ENCODE measurements at places on chromosomes 1 and 21.

- DNase-seq: no peak
These were observed 56.4 kb downstream of the TGFB2 start for GRCh38 chr1:218401441-218401997.

GRCh38 chr1:40312238-40313205 is 4.6 kb downstream of the COL9A2 start:
- no peak for DNase-seq

GRCh38 chr1:78980511-78980910 is 26.0 kb downstream of the ADGRL4 start:
- no peak for DNase-seq

DNA sequence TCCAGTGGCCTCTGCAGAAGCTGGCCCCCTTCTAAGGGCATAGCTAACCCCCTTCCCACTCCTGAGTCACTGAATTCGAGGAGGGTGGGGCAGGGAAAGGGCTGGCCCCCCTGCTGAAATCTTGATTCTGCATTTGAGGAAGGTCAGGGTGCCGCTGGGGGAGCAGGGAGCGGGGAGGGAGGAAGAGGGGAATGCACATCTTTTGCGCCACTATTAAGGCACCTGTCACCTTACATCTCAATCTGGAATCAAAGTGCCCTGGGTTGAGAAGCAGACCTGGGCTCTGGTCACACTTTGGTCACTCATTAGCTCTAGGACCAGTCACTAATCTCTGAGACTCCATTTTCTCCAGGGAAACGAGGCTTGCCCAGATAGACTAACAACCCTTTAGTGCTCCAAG is 62.0 kb downstream of the TOR1AIP2 start:
- no peak for DNase-seq

- DNase-seq: no peak
These were observed 719.1 kb upstream of the B3GALT2 start for GRCh38 chr1:193905288-193906085.

GRCh38 chr21:16908077-16908476 is 604.8 kb upstream of the CXADR start:
- no peak for DNase-seq

- no peak for DNase-seq
These were observed 109.5 kb downstream of the KCNK1 start for GRCh38 chr1:233723387-233723786.

DNA sequence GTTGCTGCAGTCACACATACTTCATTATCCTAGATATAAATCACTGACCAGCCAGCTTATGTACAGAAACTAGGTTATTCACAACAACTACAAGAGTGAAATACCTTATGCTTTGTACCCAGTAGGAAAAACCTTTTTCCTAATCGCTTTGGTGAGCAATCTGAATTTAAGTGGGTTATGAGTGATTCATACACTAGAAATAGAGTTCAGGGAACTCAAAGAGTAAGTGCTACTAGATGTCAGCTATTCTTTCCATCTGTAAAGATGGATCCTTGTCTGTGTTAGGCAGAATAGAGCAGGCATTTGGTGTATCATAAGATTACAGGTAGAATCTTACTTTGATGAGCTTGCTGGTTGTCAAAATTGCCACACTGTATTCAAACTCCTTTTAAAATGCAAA is 101.9 kb downstream of the ZNF644 start:
- no peak for DNase-seq

- DNase-seq: no peak
These were observed 9.5 kb downstream of the WNT4 start for GRCh38 chr1:22133247-22133930.

GRCh38 chr1:30161953-30162352 is 561.4 kb downstream of the MATN1 start:
- no peak for DNase-seq

- DNase-seq: no peak
These were observed 7.5 kb upstream of the CYP4A11 start for GRCh38 chr1:46948629-46949416.

DNA sequence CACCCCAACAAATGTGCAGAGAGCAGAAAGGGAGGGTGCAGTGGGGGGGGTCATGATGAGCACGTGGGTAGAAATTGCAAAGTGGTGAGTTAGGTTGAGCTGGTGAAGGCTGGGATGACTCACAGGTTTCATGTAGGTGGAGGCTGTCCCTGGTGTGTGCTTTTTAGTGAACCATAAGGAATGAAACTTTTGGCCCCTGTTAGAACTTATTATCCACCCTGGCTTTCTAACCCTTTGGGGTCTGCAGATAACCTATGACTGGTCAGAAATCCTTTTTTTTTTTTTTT is 46.9 kb downstream of the DOP1B start:
- DNase-seq: peak; percentile 88

DNA sequence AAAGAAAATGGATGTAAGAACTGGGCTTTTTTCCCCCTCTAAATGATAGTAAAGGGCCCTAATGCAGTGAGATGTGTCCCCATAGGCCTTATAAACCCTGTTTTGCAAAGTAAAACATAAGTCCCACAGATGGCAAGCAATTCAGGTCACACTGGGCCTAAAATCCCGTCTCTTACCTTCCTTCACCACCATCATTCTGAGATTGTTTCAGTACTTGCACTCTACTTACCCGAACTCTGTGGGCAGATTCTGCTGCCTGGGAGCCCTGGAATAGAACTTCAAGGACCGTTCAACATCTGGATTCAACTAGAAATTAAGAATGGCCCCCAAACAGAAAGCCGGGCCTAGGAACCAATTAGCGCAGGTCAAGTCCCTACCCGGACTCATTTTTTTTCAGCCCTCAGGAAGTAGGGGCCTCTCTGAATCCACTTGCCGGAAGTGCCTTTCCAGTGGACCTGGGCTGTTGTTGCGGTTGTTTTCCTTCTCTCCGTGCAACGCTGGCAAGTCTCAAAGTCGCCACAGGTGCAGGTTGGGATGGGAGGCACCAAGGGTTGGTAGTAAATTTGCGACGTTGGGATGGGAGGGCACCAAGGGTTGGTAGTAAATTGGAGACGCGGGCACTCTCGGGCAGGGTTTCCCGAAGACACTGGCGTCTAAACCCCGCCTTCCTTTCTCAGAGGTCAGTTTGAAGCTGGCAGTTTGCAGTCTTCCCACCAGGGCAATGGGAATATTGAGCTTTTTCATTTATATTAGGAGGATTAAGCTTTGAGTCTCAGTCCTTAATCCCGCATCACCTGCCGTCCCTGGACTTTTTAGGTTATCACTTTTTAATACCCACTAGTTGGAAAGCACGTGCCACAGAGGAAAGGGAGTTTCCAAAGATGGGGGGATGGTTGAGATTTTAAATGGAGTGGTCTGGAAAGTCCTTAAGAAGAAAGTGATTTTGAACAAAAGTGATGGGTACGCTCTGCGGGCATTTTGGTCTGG is at the start of gene TMEM69:
TMEM69 (plus strand) TSS at position 428 of the 987 bp plus-strand sequence. CDS start 2,888 bp downstream, outside the sequence.
- peak; percentile 50 for DNase-seq

GRCh38 chr1:206001476-206001888 is 1.7 kb downstream of the RAB7B start:
- DNase-seq: peak; percentile 85

DNA sequence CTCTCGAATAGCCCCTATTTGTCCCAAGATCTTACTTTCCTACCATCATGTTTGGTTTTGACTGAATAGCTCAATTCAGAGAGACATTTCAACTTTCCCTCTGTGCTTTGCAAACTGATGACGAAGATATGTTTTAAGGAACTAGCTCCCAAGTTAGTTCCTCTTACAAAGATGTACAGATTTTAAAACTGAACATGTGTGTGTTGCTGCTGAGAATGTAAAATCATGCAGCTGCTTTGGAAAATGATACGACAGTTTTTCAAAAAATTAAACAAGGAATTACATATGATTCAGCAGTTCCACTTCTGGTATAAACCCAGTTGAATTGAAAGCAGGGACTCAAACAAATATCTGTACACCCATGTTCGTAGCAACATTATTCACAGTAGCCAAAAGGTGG is 33.6 kb downstream of the KIF26B start:
- no peak for DNase-seq

- DNase-seq: no peak
These were observed 47.9 kb upstream of the LAPTM5 start for GRCh38 chr1:30805304-30806003.

DNA sequence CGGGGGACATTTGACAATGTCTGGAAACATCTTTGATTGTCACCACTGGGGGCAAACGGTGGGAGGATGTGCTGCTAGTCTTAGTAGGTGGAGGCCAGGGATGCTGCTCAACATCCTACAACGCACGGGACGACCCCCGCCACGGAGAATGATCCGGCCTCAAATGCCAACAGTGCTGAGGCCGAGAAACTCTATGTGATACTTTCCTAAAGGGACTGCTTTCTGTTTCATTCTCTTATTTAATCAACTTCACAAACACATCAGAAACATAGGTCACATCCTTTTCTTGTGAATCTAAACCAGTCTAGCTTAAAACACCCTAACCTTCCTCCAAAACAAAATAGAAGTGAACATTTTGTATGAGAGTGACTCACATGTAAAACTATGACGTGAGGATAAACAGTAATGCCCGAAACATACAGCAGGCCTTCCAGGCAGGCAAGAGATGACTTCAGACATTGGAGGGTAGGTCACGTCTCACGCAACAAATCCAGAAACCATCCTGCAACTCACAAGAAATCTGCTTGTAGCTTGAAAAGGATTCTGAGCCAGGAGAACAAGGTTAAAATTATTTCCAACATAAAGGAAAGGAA is 37.2 kb upstream of the ETS2 start:
- peak; percentile 44 for DNase-seq

DNA sequence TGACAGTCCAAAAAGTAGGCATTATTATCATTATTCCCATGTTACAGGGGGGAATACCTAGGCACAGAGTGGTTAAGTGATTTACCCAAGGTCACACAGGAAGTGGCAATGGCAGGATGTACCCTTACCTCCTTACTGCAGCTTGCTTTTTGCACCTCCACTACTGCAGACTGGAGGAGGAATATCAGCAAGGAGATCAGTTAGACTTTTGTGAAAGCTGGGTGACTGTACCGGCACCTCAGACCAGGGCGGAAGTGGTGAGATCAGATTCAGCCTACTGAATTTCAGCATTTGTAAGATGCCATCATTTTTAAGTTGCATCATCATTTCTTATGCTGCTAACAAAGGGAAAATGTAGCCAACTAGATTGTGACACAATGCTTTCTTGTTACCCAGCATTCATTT is 4.5 kb downstream of the ADARB1 start:
- peak; percentile 73 for DNase-seq

DNA sequence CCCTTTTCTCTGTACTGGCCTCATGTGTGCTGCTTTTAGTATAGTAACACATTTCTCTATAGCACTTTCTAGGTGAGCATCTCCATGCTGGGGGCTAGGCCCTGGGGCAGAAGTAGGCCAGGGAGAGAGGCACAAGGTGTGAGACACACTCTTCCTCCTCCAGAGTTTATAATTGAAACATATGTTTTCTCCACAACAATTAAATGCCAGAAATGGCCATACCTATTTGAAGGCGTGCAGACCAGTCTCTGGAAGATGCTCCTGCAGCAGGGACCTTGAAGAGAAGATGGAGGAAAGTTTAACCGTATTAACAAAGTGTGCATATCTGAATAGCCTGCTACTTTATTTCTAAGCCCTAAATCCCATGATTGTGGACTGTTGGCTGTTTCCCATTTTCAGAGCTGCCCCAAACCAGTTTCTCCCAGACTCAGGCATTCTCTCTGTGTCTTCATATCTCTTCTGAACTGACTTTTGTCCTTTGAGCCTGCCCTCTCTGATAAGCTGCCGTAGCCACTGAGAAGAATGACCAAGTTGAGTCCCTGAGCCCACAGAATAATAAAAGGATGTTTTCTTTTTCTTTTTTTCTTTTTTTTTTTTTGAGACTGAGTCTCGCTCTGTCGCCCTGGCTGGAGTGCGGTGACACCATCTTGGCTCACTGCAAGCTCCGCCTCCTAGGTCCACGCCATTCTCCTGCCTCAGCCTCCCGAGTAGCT is 81.3 kb downstream of the LRRC8D start:
- no peak for DNase-seq

DNA sequence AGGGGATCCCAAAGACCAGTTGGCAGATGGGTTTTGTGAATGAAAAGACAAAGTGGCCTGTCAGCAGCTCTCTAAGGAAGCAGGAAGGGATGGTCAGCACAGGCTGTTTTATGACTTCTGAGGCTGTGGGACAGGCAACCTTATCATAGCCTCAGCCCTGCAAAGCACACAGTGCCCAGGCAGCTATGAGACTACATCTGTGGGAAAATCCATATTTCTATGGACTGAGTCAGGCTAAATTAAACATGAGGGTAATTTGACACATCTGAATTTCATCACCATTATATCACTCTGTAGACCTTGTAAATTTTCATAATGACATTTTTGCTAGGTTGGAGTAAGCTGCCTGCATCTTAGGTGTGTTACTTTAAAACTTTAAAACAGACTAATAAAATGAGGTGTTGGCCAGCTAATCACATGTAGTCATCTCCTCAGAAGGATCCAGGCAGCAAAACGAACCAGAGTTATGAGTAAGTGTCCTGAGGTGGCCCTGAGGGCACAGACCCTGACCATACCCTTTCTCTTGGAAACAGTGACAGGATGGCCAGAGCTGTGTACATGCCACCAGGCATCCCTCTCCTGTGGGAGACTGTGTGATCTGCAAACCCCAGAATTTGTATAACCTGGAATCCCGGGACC is 14.6 kb downstream of the NGF start:
- no peak for DNase-seq

- no peak for DNase-seq
These were observed 348.7 kb upstream of the PBX1 start for GRCh38 chr1:164210211-164210739.

DNA sequence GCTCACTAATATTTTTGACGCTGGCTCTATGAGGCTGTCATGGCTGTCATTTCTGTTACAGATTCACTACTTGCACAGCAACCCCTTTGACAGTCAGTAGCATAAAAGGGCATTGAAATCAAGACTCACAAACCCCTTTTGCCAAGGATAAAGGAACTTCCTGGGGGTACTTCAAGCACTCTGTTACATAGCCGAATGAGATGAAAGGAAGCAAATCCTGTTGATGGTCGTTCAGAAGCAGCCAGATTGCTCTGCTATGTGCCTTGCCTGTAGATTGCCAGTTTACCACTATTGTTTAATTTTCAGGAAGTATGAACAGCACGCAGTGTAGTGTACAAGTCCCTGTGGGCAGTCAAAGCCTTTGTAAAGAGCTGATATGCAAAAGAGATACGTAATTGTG is 296.2 kb downstream of the LRRIQ3 start:
- DNase-seq: no peak

DNA sequence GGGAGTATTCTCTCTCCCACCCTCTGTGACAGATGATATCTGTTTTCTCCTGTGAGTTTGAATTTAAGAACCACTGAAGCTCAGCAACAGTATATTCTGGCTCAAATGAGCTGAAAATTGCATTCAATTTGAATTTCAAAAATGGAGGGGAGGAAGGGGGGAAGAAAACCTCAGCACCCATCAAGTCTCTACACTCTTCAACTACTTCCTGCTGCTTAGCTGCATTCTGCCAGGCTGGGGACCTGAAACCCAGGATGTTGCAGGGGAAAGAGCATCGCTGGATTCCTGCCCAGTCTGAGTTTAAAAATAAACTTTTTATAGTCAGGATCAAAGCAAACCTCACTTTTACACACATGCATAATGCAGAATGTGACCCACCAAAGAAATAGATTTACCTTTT is 214.3 kb upstream of the ESRRG start:
- no peak for DNase-seq

- no peak for DNase-seq
These were observed 10.1 kb upstream of the EPRS1 start for GRCh38 chr1:220056374-220056773.

Measured in H54 (cell line).